Left colon (tissue), 2 donors: ENCODE measurements at places on chromosomes 1 and 21. TPM values are rescaled to one million over a fixed set of nuclear protein-coding genes. Genes with fewer than 3 reads are reported as not detected.

UQCRHL gene
- 2.6 TPM for total RNA-seq

S100A7A gene
- total RNA-seq, result not detected

SLFNL1 gene
- 0.25 TPM for total RNA-seq

IL12RB2 gene
- 0.95 TPM for total RNA-seq

OR2L3 gene
- total RNA-seq, result not detected

BCL2L15 gene
- total RNA-seq, result 187 TPM

DNA sequence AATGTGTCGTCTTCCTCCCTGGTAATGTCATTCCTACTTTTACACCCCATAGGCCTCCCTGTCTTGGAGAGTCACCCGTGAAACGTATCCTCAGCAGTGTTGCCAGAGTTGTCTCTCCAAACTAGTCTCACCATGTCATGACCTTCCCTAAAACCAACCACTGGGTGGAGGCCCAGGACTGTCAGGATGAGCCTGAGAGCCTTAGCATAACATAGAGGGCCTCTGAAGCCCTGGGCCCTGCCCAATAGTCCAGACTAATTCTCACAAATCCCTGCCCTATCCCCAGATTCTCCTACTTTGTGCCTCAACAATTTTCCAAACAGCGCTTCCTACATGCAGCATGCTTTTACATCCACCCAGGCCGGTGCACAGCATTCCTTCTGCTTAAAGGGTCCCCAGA, 29.3 kb upstream of the HSD3B1 start:
- DNase-seq, result no peak

GRCh38 chr1:41330588-41331545, 30.4 kb upstream of the FOXO6 start:
- no peak for DNase-seq

DNA sequence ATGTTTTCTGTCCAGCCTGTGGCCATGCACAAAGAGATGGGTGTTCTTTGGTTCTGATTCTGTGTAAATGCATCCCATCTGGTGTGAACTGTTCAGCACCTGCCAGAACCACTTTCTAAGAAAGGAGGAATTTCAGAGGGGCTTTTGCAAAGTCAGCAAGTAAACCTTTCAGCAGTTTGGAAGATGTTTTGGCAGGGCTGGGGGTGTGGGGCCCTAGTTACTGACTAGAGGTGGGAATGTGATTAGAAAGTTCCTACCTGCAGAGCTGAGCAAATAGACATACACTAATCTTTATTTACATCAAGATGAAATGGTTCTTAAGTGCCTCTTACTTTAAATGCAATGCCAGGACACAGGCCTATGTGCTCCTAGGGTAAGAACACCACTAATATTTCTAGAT, 378.1 kb upstream of the USP24 start:
- no peak for DNase-seq

- no peak for DNase-seq
Measured at GRCh38 chr1:118788463-118788862, 199.7 kb downstream of the TBX15 start.

DNA sequence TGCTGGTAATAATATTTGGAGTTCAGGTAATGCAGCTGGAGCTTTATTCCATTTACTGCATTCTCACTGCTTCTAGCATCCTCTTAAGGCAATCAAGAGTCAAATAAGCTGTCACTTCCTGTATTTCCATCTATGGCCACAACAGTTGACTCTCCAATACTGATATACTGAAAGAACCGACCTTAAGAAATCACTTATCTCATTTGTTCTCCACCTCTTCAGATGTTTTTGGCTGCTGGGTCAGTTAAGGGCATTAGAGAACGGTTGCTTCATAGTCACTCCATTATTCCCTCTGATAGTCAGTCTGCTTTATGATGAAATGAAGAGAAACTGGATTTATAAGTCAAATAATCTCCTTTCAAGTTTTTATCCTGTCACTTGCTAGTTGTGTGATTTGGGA, 14.2 kb upstream of the RGS4 start:
- no peak for DNase-seq

GRCh38 chr1:220902916-220903315, 23.7 kb downstream of the HLX start:
- no peak for DNase-seq

DNA sequence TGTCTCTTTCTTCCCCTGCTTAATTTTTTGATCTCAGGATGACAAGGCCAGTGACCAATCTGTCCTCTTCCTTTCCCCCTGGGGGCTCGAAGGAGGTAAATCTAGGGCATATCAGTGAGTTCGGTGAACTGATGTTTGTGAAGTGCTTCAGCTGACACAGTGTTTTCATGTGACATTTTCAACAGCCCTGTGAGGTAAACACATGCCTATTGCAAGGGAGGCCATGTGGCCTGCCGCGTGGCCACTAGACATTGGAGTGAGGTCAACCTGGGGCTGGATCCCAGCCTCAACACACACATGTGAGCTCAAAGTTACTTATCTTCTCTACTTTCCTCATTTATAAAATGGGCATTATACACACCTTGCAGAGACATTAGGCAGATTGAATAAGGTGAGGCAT, 126.3 kb downstream of the PLPP3 start:
- no peak for DNase-seq

- DNase-seq, result no peak
Measured at GRCh38 chr1:17562375-17562774, 22.9 kb downstream of the ARHGEF10L start.
